ENCODE measurements at places on chromosomes 7 and 10.

GRCh38 chr7:485188-486081, 34.2 kb downstream of the PDGFA start:
- DNase-seq: no peak

- peak; percentile 94 for DNase-seq
Measured at GRCh38 chr10:51000164-51000563, 74.1 kb upstream of the PRKG1 start.

GRCh38 chr10:62528441-62528840, 154.3 kb downstream of the ZNF365 start:
- DNase-seq: no peak

DNA sequence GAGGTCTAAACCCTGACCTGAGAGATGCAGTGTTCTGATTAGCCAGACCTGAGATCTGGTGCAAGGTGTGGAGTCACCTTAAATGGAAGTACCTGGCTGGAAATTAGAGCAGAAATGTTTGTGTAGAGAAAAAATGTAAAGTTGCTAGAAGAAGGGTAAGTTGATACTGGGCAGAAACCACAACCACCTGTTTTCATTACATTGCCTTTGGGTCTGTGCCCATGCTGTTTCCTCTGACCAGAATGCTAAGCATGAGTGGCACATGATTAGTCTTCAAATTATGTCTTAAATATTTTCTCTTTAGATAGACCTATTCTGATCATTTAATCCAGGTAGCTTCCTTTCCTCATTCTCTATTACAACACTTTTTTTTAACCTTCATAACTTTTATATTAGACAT, 69.0 kb downstream of the CASD1 start:
- DNase-seq: no peak

DNA sequence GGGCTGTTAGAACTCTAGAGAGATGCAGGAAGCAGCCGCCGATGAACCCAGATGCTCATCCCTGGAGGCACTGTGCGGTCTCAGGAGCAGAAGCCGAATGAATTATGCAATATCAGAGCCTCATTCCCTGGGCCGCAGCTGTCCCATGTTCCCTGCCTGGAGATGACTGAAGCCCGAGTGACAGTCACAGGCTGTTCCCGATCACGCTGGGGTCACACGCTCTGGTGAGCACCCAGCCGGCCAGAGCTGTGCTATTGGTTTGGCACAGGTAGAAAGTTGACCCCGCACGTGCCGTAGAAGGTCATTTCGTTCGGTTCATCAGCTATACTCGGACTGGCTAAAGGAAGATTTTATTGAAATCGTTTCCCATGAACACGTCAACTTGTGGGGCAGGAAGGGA, 140.5 kb upstream of the SH2B2 start:
- no peak for DNase-seq

DNA sequence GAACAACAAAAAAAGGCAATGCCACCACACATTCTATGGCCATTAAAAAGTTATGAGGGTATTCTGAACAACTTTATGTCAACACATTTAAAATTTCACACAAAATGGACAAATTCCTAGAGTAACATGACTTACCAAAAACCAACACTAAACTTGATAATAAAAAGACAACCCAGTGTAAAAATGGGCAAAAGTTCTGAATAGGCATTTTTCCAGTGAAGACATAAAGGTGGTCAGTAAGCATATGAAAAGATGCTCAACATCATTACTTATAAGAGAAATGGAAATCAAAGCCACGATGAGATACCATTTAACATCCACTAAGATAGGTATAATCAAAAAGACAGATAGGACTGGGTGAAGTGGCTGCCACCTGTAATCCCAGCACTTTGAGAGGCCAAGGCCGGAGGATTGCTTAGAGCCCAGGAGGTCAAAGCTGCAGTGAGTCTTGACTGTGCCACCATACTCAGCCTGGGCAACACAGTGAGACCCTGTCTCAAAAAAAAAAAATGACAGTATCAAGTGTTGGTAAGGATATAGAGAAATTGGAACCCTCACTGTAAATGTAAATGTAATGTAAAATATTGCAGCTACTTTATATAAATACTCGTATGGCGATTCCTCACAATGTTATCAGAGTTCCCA, 71.1 kb upstream of the OIT3 start:
- DNase-seq: no peak

GRCh38 chr10:12707461-12708185, 293.9 kb downstream of the CCDC3 start:
- peak; percentile 92 for DNase-seq

GRCh38 chr7:82036146-82036886, 266.5 kb upstream of the HGF start:
- DNase-seq: peak; percentile 86

- DNase-seq: no peak
Measured at GRCh38 chr10:13483951-13484350, 44.9 kb downstream of the BEND7 start.

DNA sequence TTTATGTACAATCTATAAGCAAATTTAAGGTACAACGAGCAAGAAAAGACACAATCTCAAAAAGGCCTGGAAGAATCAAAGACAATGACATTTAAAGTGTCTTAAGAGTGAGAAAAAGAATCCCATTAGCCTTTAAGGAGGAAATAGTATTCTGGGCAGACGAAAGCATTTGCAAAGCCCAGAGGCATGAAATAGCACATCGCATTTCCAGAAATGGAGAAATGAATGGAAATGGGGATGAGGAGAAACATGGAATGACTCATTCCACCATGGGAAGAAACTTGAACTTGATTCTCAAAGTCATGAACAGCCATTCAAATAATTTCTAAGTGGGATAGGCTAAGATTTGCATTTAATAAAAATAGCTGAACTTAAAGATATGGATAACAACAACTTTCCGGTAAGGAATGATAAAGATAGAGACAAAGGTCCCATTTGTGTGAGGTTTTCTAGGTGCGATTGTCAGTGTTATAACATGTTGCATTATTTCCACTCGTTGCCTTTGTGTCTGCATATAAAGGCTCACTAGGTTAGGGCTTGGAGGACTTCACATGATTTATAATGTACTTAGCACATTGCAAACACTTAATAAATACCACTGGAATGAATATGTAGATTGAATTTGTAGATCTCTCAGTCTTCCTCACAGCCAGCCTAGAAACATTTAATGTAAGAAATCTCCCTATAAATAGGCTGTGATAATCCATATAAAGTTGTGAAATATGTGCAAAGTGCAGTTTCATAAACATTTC, 310.3 kb upstream of the KLF6 start:
- no peak for DNase-seq

- DNase-seq: no peak
Measured at GRCh38 chr10:70774810-70775678, 10.1 kb downstream of the TBATA start.

DNA sequence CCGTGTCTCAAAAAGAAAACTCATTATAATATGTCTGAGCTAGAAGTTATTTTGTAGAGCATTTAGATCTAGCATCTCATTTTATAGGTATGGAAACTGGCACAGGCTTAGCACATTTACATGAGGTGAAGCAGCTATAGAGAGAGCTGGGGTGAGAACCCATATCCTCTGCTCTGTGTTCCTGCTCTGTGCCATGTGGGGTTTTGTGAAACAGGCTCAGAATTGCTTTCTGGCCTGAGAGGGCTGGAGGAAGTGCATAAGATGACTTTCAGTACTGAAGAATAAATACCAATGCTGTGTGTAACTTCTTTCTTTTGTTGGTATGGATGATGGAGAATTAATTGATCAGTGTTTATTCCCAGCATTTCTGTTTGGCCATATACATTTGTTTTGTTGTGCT, 159.1 kb downstream of the LRRC4 start:
- no peak for DNase-seq

DNA sequence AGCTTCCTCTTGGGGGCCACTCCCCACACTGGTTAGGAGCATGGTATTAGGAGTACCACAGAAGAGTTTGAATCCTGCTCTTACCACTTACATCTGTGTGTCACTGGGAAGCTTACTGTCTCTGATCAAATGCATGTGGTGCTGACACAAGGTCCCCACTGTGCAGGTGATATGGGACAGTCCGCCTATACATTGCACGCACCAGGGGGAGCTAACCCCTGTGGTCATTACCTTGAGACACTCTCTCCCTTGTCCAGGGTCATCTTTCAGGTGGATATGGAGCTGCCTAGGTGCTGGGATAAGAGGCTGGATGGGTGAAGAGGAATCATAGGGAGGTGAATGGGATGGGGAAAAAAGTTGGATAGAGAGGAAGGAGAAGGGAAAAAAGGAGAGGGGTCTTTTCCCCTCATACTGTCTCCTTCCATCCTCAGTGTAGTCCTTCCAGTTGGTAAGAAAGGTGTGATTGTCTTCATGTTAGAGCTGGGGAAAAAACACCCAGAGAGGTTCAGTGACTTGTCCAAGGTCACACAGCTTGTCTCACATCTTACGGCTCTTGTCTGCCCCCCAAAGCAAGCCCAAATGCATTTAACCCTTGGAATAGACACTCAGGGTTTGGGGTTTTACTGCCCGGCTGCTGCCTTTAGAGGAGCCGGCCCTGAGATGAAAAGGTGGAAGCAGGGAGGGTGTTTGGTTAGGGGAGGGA, 125.9 kb downstream of the CDH23 start:
- no peak for DNase-seq

DNA sequence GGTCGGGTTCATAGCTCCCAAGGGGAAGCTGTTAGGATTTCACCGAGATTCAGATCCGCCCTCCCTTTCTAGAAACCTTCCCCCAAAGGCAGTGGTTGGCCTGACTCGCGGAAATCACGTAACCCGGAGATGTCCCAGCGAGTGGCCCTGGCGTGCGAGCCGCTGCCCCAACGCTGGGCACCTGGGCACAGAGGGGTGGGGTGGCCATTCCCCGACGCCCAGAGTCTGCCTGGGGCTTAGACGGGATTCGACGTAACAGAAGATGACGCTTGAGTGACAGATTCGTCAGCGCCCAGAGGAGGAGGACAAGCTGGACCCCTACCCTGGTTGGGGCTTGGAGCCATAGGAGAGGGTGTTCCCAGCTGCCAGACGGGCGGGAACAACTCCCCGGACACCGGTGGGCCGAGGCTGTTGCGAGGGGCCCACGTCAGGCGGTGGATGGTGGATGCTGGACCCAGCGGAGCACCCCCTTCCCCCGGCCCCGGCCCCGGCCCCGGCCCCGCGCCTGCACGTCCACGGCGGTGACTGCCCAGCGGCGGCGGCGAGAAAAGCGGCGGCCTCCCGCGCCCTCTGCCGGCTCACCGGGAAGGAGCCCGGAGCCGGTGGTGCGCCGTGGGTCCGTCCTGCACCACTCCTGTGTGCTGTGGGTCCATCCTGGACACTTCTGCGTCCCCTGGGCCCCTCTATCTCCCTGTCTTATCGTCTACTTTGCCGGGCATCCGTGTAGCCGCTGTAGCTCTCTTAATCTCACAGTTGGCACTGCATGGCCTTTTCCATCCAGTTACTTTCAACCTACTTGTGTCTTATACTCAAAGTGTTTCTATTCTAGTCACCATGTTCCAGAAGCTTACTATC, 35.4 kb upstream of the KNDC1 start:
- DNase-seq: peak; percentile 10

DNA sequence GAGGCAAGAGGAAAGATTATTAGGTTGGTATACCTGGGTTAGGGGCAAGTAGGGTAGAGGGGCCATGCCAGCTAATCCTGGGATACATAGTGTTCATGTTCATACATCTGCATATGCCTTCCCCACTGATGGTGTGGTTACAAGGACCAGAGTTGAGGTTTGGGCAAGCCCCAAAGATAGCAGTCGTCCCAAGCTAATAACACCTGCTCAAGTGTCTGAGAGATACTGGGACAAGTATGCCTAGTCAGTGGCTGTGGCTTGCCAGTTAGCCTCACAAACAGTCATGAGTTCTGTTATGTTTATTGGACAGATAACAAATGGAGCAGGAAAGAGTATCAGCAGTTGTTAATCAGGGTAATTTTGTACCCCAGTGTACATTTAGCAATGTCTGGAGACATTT, 139.6 kb downstream of the ADAM22 start:
- no peak for DNase-seq

GRCh38 chr7:25314094-25314730, 85.9 kb upstream of the NPVF start:
- peak; percentile 21 for DNase-seq

DNA sequence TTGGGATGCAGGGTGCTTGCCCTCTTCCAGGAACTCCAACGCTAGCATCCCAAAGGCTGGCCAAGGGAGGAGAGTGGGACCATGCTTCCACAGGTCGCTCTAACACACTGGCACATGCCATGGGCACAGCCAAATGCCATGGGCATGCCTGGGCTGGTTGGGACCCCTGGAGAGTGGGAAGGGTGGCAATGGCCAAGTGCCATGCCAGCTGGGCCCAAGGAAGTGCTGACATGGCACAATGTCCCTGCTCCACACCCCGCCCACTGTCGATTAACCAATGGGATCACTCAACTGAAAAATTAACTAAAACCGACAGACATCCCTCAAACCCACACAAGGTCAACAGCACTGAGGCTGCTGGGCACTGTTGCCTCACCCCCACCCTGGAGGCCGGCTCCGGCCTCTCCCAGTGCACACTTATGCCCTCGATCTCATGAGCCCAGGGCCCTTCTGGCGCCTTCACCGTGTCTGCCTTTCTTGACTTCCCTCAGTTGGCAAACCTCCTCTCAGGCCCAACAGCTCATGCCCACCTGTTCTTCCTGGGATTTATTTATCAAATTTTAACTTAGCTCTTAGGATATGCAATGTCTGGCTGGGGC, 83.4 kb downstream of the GOLGA7B start:
- DNase-seq: no peak

DNA sequence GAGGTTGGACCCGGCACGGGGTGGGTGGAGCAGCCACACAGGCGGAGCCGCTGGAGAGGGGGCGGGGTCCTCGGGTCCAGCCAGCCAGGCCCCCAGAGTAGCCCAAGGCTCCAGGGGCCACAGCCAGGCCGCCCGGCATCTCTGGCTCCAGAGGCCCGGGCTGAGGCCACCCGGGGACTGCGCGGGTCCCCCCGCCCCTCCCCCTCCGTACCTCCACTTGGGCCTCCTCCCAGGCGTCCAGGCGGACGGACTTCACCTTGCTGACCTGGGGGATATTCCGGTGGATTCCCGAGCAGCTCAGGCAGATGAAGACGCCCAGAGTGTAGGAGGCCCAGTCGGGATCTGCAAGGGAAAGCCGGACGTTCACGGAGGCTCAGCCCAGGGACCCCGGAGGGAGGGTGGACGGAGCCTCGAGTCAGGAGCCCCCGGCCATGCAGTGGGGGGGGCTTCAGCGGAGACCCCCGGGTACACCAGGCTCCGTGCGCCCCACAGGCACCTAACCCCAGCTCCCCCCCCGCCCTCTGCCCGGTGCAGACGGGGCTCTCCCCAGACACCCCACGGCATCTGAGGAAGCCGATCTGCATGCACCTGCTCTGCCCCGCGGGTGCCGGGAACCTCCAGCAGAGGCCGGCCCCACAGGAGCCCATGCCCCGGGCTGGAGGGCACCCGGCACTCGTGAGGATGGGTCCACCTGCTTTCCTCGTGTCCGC, 19.2 kb downstream of the ADAP1 start:
- no peak for DNase-seq

DNA sequence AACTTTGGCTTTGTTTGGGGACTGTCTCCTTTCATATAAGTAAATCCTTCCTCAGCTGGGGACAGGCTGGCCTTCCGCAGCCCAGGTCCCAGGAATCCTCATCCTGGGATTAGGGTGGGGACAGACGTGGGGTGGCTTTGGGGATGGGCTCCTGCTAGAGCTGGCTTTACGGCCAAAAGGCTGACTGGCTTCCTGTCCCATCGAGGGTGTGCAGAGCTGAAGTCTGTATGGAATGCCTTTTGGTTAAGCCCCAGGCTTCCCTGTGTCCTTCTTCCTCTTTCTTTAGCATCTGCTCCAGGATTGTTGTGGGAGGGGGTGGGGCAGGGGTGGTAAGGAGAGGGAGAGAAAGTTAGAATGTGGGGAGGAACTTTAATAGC, 59.4 kb upstream of the AQP1 start:
- DNase-seq: no peak
